ENCODE measurements at places on chromosomes 1 and 21.
A peak's percentile ranks its signal among the peaks of the same experiment; 100 is the strongest.

DNA sequence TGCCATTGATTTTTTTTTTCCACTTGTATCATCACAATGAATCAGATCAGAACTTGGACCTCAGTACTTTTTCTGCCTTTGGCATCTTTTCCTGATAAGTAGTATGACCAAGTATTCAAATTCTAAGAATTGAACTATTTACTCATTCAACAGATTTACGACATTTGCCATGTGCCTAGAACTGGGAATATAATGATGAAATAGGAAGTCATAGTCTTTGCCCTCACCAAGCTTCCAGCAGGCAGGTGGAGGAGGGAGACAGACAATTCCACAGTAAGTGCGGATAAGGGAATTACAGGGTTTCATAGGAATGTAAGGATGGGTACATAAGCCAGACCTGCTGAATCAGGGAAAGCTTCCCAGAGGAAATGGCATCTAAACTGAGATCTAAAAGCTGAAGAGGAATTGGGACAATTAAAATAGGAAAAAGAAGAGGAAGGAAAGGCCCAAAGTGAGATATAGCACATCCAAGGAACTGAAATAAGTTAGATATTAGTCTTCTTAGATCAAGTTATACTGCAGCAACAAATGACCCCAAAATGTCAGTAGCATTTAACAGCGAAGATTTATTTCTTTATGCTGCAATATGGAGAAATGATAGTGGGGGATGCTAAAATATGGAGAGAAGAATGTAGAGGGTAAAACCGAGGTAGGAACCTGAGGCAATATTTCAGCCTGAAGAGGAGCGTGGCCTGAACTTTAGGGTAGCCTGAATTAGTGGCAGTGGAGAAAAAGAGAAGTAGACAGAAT lies 5.3 kb upstream of the DDX59 start:
- no peak overlapping the region for H3K4me3 ChIP-seq
- DNase-seq = no peak
- peaks cover 22% of the 10 kb centered on the region for H3K4me1 ChIP-seq
- H3K27ac ChIP-seq = peak overlapping the region; percentile 16

DNA sequence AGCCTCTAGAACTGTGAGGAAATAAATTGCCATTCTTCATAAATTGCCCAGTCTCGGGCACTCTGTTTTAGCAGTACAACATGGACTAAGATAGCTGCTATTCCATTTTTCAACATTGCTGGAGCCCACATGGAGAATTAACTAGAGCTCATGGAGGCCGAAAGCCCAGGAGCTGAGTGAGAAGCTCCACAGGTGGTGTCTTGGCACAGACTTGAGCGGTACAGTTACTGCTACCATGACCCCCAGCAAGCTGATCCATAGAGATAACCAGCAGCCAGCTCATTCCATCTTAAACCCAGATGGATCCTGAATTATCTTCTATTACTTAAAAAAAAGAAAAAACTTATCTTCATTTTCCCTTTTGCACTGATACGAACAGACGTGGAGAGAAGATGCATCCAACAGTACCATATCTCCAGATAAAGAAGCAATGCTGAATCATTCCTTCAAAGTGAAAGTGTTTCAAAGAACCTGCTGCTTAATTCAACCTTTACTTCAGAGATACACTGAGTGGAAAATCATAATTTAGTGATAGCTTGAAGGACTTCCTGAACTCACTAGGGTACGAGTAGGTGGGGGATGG lies 115.1 kb downstream of the SETD4 start:
- no peak overlapping the region for H3K4me3 ChIP-seq
- H3K27me3 ChIP-seq = peaks cover 5% of the 10 kb centered on the region
- DNase-seq = no peak
- H3K4me1 ChIP-seq = no peaks in the 10 kb centered on the region
- no peak overlapping the region for H3K27ac ChIP-seq
- H3K36me3 ChIP-seq = no peaks in the 10 kb centered on the region

GRCh38 chr1:2574350-2574749 lies 12.2 kb upstream of the PRXL2B start:
- no peak for DNase-seq
- no peak overlapping the region for H3K27ac ChIP-seq
- no peaks in the 10 kb centered on the region for H3K36me3 ChIP-seq
- no peaks in the 10 kb centered on the region for H3K27me3 ChIP-seq
- H3K4me1 ChIP-seq = peaks cover 32% of the 10 kb centered on the region
- H3K4me3 ChIP-seq = no peak overlapping the region

DNA sequence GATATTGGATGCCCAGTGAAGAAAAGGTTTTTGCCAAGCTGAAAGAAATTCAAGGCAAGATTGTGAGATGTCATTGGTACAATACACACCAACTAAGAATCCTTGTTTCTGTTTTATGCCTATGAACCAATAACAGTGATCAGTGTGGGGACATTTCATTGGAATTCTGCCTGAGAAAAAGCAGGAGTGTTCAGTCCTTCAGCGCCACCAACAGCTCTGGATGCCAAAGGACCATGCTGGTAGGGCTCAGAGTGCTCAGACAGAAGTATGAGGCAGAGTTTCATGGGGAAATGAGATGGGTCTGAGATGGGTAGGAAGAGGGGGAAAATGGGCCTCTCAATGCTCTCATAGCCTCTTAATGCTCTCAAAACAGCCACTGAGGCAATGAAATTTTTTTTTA lies 56.5 kb downstream of the GABPA start:
- H3K27me3 ChIP-seq = peaks cover 14% of the 10 kb centered on the region
- H3K36me3 ChIP-seq = no peaks in the 10 kb centered on the region
- peaks cover 16% of the 10 kb centered on the region for H3K4me1 ChIP-seq
- no peak overlapping the region for H3K27ac ChIP-seq
- no peak for DNase-seq
- H3K4me3 ChIP-seq = no peak overlapping the region

- H3K4me3 ChIP-seq = no peak overlapping the region
- H3K27me3 ChIP-seq = no peaks in the 10 kb centered on the region
- peaks cover 49% of the 10 kb centered on the region for H3K4me1 ChIP-seq
- no peak for DNase-seq
Observed at GRCh38 chr1:179888071-179888470, 6.0 kb downstream of the TOR1AIP1 start.

- H3K4me3 ChIP-seq = no peak overlapping the region
- no peaks in the 10 kb centered on the region for H3K36me3 ChIP-seq
- H3K27me3 ChIP-seq = peaks cover 74% of the 10 kb centered on the region
- DNase-seq = no peak
- H3K4me1 ChIP-seq = no peaks in the 10 kb centered on the region
Observed at GRCh38 chr1:18752409-18752808, 107.1 kb downstream of the TAS1R2 start.

- no peaks in the 10 kb centered on the region for H3K27me3 ChIP-seq
- DNase-seq = no peak
- no peaks in the 10 kb centered on the region for H3K36me3 ChIP-seq
- no peak overlapping the region for H3K27ac ChIP-seq
- H3K4me3 ChIP-seq = no peak overlapping the region
Observed at GRCh38 chr1:154703170-154703569, 95.2 kb upstream of the ADAR start.

DNA sequence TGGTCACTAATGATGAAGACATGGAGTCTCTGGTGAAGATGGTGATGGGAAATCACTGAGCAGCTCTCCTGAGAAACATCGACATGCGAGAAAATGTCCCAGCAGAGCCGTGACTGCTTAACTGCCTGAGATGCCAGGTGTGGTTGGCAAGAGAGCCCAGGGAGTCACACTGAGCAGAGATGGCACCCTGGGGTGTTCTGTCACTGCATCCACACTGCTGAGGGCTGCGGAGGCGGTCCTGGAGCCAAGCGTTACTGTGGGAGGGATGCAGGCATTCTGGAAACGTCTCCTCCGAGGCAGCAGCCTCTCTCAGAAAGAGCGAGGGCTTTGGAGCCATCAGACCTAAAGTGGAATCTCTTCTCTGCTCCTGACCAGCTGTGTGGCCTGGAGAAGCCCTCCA lies 57.2 kb downstream of the EPHB2 start:
- no peaks in the 10 kb centered on the region for H3K4me1 ChIP-seq
- no peaks in the 10 kb centered on the region for H3K36me3 ChIP-seq
- H3K27me3 ChIP-seq = no peaks in the 10 kb centered on the region
- H3K27ac ChIP-seq = no peak overlapping the region

- peaks cover 40% of the 10 kb centered on the region for H3K27me3 ChIP-seq
- no peak for DNase-seq
- no peaks in the 10 kb centered on the region for H3K36me3 ChIP-seq
Observed at GRCh38 chr1:209409780-209410179, 173.7 kb upstream of the CAMK1G start.

DNA sequence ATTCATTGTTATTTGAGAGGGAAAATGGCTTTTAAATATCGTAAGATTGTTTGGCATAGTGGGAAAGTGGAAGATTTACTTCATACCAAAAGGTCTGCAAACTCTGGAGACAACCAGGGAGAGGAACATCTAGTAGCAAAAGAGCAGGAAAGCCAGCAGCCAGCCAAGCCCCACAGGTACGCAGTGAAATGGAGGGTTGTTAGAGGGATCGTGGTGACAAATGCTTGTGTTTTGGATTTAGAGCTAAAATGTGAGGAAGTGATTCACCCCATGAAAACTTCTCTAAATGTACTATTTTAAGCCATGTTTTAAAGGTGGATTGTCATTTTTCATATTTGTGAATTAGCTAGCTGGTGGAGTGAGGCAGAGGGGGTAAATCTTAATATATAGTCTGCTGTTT lies 69.3 kb downstream of the RPS6KC1 start:
- H3K27me3 ChIP-seq = no peaks in the 10 kb centered on the region
- H3K4me3 ChIP-seq = no peak overlapping the region
- no peak overlapping the region for H3K27ac ChIP-seq
- no peaks in the 10 kb centered on the region for H3K36me3 ChIP-seq

- DNase-seq = no peak
- H3K27ac ChIP-seq = no peak overlapping the region
- H3K4me3 ChIP-seq = no peak overlapping the region
- peaks cover 28% of the 10 kb centered on the region for H3K27me3 ChIP-seq
- no peaks in the 10 kb centered on the region for H3K36me3 ChIP-seq
- H3K4me1 ChIP-seq = no peaks in the 10 kb centered on the region
Observed at GRCh38 chr1:65866439-65866838, 73.7 kb downstream of the PDE4B start.

- H3K4me1 ChIP-seq = no peaks in the 10 kb centered on the region
- H3K27me3 ChIP-seq = peaks cover 31% of the 10 kb centered on the region
- H3K27ac ChIP-seq = no peak overlapping the region
- H3K36me3 ChIP-seq = no peaks in the 10 kb centered on the region
Observed at GRCh38 chr1:22739648-22740385, 29.2 kb downstream of the EPHB2 start.

GRCh38 chr1:9438431-9439073 lies 100.7 kb upstream of the SLC25A33 start:
- H3K27ac ChIP-seq = no peak overlapping the region
- no peaks in the 10 kb centered on the region for H3K4me1 ChIP-seq
- DNase-seq = no peak
- peaks cover 5% of the 10 kb centered on the region for H3K27me3 ChIP-seq
- H3K4me3 ChIP-seq = no peak overlapping the region
- no peaks in the 10 kb centered on the region for H3K36me3 ChIP-seq

GRCh38 chr1:209207701-209208286 lies 375.7 kb upstream of the CAMK1G start:
- H3K27me3 ChIP-seq = peaks cover 59% of the 10 kb centered on the region
- H3K4me1 ChIP-seq = peaks cover 3% of the 10 kb centered on the region
- no peak overlapping the region for H3K27ac ChIP-seq
- no peak overlapping the region for H3K4me3 ChIP-seq
- no peak for DNase-seq

- H3K27me3 ChIP-seq = no peaks in the 10 kb centered on the region
- no peaks in the 10 kb centered on the region for H3K4me1 ChIP-seq
- no peak overlapping the region for H3K27ac ChIP-seq
Observed at GRCh38 chr1:104212239-104212638, 462.5 kb downstream of the AMY1C start.

- no peaks in the 10 kb centered on the region for H3K36me3 ChIP-seq
- H3K27me3 ChIP-seq = peaks cover 18% of the 10 kb centered on the region
- peaks cover 8% of the 10 kb centered on the region for H3K4me1 ChIP-seq
- DNase-seq = no peak
Observed at GRCh38 chr1:228381356-228381755, 25.3 kb downstream of the TRIM11 start.

- peaks cover 33% of the 10 kb centered on the region for H3K36me3 ChIP-seq
- no peak overlapping the region for H3K27ac ChIP-seq
- H3K4me1 ChIP-seq = peaks cover 27% of the 10 kb centered on the region
Observed at GRCh38 chr1:6857831-6858230, 72.6 kb downstream of the CAMTA1 start.

DNA sequence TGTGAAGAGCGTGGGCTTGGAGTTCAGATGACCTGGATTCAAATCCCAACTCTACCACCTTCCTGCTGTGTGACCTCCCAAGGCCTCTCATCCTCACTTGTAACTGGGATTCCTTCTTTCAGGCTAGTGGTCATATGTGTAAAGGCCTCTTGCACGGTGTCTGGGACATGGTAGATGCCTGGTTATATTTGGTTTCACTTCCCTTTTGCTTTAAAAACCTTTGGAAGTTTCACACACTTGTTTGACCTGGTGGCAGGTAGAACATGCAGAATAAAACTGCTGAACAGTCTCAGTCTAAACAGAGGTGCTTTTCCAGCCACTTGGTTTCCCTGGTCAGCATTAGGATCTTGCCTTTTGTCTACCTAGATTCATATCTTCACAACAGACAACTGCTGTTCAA lies 37.0 kb upstream of the RCAN3 start:
- H3K36me3 ChIP-seq = peaks cover 88% of the 10 kb centered on the region
- H3K27me3 ChIP-seq = no peaks in the 10 kb centered on the region
- no peak for DNase-seq
- peaks cover 36% of the 10 kb centered on the region for H3K4me1 ChIP-seq
- peak overlapping the region; percentile 12 for H3K27ac ChIP-seq

- H3K36me3 ChIP-seq = no peaks in the 10 kb centered on the region
- DNase-seq = no peak
- H3K4me3 ChIP-seq = no peak overlapping the region
- H3K27me3 ChIP-seq = no peaks in the 10 kb centered on the region
Observed at GRCh38 chr1:2135941-2136340, 58.6 kb downstream of the FAAP20 start.

DNA sequence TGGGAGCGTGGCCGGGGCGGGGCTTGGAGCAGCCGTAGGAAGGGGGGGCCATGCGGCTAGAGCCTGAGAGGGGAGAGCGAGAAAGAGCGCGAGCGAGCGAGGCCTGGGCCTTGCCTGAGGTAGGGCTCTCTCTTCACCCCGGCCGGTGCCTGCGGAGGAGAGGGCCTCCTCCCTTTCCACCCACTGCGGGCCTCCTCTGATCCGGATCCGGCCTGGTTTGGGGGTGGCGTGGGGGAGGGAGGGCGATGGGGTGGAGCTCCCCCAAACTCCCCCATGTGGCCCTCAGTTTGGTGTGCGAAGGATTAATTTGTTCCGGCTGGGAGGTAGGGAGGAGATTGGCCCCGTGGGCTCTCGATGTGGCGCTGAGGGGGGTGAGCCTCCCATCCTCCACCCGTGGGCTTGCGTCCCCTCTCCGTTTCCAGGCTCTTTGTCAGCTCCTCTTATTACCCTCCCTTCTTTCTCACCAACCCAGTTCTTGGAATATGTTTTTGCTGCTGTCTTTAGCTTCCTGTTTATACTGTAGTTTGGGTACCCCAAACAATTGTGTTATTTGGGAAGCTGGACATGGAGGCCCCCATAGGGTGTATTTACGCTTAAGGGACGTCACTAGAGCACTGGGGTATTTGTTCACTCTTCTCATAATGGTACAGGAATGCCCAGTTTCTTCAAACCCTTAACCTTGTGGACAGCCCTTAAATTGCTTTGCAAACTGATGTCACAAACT lies 685 bp downstream of the UBAP2L start:
- H3K27ac ChIP-seq = peak overlapping the region; percentile 100
- H3K4me3 ChIP-seq = peak overlapping the region; percentile 100
- peak; percentile 82 for DNase-seq
- H3K4me1 ChIP-seq = peaks cover 67% of the 10 kb centered on the region
- peaks cover 92% of the 10 kb centered on the region for H3K36me3 ChIP-seq
- H3K27me3 ChIP-seq = no peaks in the 10 kb centered on the region

All from activated T-cell treated with anti-CD3 and anti-CD28 coated beads, Interleukin-2, amount 50 U/mL, for 24 hours (primary cell).